KG1 (cell line): ENCODE measurements at places on chromosomes 16 and 17.

- DNase-seq = no peak
Observed at GRCh38 chr17:67262435-67263117, 17.6 kb upstream of the HELZ start.

DNA sequence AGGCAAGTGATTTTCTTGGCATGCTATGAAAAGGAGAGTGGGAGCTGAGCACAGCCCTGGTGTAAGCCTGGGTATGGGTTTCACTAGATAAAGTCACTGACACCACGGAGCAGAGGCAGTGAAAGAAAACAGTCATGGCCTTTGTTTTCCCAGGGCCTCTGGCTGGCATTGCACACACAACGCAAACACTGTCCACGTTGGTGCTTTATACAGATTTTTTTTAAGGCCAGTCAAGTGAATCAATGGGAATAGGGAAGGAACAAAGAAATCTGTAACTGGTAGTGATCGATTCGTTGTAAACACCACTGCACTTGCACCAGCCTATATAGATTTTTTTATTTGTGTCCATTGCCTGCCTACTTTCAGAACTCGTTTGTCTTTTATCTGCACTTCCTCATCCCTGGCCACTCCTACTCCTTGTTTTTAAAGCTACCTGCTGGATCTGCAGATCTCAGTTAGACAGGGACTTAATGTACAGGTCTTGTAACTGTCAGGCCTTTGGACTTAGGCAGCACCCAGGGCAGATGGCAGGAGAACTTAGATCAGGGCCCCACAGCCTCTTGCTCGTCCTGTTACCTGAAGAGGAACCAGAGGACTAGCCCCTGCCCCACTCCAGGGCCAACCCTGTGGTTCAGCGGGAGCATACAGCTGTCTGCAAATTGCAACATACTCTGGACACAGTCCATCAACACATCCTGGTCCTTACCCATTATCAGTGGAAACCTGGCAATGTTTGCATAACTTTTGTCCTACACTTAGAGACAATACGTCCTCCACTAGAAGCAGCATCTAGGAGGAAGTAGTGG, 10.6 kb upstream of the TMIGD1 start:
- DNase-seq = peak; percentile 62

DNA sequence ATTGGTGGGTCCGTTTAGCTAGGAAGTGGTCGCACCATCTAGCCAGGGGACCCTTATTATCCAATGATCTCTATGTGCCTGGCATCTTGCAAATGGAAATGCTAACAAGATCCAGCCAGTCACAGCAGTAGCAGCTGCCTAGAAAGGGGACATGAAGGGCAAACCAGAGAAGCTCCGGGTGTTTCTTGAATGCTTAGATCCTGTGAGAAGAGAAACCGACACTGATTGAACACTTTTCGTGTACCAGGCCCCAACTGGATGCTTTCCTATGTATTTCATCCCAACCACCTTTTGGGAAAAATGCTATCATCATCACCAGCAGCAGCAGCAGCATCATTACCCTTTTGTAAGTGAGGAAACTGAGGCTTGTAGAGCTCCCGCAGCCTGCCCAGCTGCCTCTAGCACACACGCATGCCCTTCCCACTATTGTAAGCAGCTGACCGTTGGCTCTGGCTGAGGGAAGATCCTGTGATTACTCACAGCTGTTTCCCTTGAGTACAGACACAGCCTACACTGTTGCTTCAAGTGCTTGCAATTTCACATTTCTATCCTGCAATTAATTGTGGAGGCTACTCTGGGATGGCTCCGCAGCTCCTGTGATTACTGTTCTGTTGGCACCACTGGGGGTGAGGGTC, 180.7 kb upstream of the CACNG5 start:
- no peak for DNase-seq

- DNase-seq = no peak
Observed at GRCh38 chr17:30961209-30962188, 9.3 kb upstream of the RNF135 start.

DNA sequence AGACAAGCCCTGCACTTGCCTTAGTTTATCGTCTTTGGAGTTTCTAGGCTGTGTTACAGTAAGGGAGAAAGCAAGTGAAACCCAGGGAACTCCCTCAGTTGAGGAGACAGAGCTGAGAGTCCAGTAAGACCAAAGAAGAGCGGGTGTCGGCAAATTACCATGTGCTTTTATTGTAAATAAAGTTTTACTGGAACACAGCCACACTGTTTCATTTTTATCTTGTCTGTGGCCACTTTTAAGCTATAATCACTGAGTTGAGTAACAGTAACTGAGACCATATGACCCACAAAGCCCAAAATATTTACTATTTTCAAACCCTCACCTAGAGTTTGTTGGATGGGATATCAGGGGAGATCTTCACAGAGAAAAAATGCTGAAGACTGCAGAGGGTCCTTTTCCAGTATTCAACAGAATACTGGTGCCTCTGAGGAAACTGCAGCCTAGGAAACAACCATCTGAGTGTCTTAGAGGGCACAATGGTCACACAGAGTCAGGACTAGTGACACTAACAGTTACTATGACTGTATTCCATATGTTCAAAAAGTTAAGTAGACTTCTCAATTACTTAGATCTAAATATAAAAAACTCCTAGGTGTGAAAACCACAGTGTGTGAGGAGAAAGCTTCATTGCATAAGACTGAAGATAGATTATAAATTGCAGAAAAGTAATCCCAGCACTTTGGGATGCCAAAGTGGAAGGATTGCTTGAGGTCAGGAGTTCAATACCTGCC, 351.1 kb upstream of the TBX2 start:
- no peak for DNase-seq

DNA sequence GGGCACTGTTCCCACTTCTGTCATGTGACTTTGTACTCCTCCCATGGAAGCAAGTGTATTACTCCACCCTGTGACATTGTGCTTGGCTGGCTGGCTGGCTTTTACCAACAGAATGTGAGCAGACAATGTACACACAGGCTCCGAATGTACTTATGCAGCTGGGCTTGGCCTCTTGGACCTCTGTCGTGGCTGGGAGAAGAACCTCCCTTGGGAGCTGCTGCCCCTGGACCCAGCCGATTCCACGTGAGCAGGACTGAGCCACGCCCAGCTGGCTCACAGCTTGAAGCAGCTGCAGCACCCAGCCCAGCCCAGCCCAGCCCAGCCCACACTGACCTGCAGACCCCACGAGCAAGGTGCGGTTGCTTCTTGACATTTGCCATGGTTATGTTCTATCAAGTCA, 177.5 kb downstream of the RBFOX3 start:
- DNase-seq = no peak

DNA sequence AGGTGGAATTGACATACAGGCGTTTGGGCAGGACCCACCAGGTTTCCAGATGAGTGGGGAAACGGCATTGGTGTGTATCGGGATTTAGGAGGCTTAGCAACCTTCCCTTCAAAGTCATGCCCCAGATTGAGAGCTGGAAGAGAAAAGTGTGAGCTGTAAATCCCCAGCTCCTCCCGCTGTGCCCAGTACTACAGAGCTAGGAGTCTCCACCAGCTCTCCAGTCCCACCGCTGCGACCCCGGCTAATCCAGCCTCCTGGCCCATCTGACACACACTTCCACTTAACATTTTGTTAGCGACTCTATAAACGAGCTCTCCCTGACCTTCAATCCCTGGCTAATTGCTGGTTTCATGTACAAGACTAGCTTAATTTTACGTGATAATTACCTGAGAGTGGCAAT, 29.9 kb upstream of the LHX1 start:
- DNase-seq = no peak

- no peak for DNase-seq
Observed at GRCh38 chr17:15232517-15232915, 32.6 kb downstream of the PMP22 start.

DNA sequence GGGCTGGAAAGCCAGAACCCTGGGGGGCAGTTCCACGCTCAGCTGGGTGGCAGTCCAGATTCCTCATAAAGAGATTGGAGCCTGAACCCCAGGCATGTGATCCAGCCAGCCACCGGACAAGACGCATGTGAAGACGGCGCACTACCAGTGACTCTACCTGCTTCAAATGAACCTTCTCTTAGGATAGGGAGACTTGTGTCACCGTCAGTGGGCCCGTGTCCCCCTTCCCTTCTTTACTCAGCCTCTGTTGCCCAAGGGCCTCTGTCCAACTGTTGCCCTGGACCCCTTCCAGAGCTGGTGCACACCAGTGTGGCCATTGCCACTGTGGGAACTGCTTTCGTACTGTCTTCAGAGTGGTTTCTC, 18.2 kb downstream of the CLUAP1 start:
- no peak for DNase-seq

GRCh38 chr16:2795395-2796143, 2.7 kb upstream of the PRSS41 start:
- no peak for DNase-seq

- no peak for DNase-seq
Observed at GRCh38 chr17:35148144-35148543, 527 bp downstream of the UNC45B start.

- DNase-seq = no peak
Observed at GRCh38 chr16:64773638-64774037, 348.2 kb downstream of the CDH11 start.

DNA sequence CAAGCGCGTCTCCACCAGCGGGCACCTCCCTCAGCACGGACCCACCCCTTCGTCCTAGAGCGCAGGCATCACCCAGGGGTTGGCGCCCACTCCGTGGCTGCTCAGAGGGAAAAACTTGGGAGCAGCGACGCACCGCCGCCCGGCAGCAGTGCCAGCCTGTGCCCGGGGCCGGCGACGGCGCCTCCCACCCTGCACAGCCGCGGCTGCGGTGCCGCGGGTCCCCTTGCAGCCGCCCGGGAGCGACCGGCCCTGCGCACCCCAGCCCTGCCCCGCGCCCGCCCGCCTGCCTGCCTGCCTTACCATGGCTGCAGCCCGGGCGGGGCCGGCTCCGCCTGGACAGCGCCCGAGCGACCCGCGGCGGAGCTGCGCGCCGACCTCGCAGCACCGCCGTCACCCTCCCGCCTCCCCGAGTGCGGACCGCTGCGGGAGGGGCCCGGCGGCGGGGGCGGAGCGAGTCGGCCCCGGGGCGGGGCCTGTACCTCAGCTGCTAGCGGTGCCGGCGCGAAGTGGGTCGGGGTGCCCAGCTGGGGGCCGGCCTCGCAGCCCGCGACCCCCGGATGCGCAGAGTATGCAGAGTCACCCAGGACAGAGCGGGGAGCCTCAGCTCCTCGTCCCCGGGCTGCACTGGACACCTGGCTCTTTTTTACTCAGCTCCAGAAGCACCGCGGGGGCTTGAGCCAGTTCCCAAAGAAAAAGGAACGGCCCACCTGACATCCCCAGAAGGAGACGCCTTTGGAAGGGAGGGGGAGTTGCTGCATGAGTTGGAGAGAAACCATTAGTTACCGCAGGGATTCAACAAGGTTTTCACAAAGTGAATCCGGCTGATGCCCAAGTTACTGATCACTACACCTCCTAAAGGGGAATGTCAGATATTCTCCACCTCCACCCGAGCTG, 17.5 kb upstream of the MTMR4 start:
- DNase-seq = no peak

GRCh38 chr16:88566158-88566557, 4.0 kb upstream of the ZC3H18 start:
- DNase-seq = no peak

GRCh38 chr17:8338753-8339140, 893 bp upstream of the ODF4 start:
- DNase-seq = no peak

DNA sequence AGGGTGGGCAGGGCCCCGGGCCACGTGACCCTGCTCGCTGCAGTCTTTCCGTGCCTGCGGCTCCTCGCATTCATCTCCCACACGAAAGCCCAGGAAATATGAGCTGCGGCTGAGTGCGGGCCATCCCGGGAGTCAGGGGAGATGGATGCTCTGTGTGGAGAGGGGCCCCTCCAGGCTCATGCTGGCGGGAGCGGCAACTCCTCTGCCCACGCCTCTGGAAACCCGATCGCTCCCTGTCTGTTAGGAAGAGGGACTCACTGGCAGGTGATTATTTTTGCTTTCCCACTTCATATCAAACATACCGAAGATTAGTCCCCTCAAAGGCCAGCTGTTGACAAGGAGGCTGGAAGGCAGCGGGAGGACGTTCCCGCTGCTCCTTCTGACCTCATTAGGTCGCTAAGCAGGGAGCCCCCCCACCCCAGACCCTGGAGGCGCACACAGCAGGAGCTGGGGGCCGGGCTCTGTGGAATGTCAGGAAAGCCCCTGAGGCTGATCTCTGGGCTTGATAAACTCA, 228.5 kb downstream of the FOXL1 start:
- no peak for DNase-seq

GRCh38 chr17:76255801-76256429, 9.2 kb upstream of the UBALD2 start:
- no peak for DNase-seq

DNA sequence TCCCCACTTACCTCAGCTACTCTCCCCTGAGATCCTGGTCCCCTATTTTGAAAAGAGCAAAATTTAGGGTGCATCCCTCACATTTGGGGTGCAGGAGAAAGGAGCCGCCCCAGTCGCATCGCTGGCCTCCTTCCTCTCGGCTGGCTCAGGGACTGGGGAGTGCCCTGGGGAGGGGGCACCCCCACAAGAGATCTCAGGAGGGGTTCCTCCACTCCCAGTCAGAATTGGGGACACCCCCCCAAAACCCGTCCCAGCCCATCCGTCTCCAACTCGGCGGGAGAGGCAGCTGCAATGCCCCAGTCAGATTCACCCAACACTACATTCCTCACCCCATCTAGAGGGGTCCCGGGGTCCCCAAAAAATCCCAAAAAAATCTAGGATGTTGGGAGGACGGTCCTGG, 3.5 kb upstream of the BCL6B start:
- DNase-seq = no peak

DNA sequence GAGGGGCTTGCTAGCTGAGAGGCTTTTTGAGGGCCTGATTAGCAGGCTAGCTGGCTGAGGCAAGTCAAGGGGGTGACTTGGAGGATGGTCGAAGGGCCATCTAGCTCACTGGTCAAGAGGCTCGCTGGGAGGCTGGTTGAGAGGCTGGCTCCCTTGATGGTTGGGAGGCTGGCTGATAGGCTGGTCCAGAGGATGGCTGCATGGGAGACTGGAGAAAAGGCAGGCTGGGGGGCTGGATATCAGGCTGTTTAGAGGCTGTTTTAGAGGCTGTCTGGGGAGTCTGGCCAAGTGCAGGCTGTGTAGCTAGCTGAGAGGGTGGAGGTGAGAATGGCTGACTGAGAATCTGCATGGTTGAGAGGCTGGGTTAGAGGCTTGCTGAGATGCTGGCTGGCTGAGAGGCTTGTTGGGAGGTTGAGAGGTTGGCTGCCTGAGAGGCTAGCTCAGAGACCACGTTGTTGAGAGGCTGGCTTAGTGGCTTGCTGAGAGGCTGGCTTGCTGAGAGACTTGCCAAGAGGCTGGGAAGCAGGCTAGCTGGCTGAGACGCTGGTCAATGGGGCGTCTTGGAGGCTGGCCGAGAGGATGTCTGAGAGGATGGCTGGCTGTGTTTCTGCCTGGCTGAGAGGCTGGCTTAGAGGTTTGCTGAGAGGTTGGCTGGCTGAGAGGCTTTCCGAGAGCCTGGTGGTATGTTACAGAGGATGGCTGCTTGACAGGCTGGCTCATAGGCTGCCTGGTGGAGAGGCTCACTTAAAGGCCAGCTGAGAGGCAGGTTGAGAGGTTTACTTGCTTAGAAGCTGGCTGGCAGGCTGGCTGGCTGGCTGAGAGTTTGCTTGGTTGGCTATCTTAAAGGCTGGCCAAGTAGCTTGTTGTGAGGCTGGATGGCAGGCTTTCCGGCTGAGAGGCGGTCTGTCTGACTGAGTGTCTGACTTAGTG, 36.6 kb upstream of the ACSM2B start:
- no peak for DNase-seq
